ENCODE measurements at places on chromosomes 13 and 19.

DNA sequence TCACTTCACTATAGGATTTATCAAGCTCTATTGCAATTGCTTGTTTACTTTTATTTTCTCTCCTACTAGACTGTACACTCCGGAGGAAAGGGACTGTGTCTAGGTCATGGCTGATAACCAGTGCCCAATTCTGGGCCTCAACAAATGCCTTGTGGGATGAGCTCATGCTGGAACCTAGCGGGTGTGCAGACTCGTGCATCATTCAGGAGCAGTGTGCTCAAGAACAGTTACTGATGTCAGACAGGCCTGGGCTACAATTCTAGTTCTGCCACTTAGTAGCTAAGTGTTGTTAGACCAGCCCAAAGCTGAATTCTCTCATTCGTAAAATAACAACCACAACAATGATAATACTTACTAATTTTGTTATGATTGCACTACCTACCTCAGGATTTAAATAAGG is 95.4 kb downstream of the CYSLTR2 start:
- no peak for DNase-seq

- DNase-seq = no peak
Observed at GRCh38 chr19:8085598-8086408, 33.2 kb downstream of the CCL25 start.

GRCh38 chr19:3576696-3577443 is 4.1 kb downstream of the HMG20B start:
- no peak for DNase-seq

DNA sequence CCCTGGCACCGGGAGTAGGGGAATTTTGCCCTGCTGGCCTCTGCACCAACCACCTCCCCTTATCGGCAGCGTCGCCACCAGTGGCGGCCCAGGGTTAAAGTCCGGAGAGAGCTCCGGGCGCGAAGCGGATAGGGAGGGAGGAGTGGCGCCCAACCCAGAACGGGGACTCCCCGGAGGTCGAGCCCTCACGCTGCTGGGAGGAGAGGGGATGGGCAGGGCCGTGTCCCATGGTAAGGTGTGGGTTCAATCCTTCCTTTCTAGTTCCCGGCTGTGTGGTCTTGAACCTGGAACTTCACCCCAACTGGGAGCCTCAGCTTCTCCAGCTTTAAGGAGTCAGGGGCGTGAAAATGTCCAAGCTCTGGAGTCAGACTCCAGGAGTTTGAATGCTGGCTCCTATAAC is 23.3 kb upstream of the BCL3 start:
- DNase-seq = no peak

DNA sequence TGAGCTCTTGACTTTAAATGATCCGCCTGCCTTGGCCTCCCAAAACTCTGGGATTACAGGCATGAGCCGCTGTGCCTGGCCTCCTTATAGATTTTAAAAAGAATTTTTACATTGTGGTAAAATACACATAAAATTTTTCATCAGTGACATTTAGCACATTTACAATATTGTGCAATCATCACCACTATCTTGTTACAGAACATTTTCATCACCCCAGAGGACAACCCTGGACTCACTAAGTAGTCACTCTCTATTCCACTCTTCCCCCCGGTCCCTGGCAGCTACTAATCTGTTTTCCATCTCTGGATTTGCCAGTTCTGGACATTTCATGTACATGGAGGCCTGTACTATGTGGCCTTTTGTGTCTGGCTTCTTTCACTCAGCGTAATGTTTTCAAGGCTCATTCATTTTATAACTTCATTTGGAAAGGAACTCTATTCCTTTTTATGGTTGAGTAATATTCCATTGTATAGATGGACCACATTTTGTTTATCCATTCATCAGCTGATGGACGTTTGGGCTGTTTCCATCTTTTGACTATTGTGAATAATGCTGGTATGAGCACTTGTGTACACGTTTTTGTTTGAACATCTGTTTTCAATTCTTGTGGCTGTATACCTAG is 19.9 kb downstream of the MEGF8 start:
- DNase-seq = no peak

DNA sequence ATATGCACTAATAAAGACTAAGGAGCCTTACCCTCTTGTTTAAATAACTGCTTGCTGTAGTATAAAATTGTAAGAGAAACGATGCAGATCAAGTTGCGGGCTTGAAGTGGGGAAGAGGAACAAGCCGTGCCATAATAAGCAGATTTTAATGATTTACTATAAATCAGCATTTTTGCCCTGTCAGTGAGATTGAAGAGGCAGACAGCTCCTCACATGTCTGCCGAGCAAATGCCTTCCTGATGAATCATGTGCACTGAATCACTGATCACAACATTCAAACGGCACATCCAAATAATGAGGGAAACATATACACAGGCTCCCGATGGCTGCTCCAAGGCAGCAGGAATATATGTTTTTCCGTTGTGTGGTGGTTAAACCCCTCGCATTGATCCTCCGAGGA is 282.9 kb downstream of the TSHZ3 start:
- DNase-seq = no peak

GRCh38 chr13:32060401-32060878 is 28.9 kb downstream of the FRY start:
- no peak for DNase-seq

All from stimulated activated naive B cell treated with anti-CD40 and anti-IgM and Interleukin-4, amounts not matched to agents 10 μg/mL and 1 μg/mL and 100 μg/mL, for 72 hours (primary cell).